ENCODE measurements at places on chromosomes 16 and 17. TPM values are rescaled to one million over a fixed set of nuclear protein-coding genes. Genes with fewer than 3 reads are reported as not detected.

- no peak for DNase-seq
Measured at GRCh38 chr16:3716831-3717234, 491 bp downstream of the TRAP1 start.

GRCh38 chr17:19975601-19976000 lies 2.0 kb downstream of the AKAP10 start:
- DNase-seq: no peak

DNA sequence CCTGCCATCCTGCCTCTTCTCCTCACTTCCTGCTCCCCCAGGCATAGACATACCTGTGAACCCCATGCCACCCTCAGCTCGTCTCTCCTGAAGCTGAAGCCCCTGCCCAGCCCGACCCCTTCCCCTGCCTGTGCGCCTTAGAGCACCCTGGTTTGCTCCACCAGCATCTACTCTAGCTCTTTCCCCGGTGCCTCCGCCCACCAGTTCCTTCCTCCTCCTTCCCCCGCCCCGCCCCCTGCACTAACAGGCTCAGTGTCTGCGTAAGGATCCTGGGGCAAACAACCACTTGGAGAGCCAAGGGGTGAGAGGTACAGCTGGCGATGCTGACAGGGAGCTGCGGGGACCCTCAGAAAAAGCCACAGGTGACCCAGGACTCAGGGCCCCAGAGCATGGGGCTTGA lies 1.9 kb downstream of the GPR142 start:
- DNase-seq: no peak

Gene CACNG3
- not detected for total RNA-seq

Gene TMEM100
- total RNA-seq: 5.6 TPM

Gene MMP2
- total RNA-seq: 16.3 TPM

Gene ARL6IP1
- total RNA-seq: 503 TPM

Gene SLC4A1
- not detected for total RNA-seq

Gene GRAP
- total RNA-seq: 152 TPM
